ENCODE measurements at places on chromosomes 13 and 19.

DNA sequence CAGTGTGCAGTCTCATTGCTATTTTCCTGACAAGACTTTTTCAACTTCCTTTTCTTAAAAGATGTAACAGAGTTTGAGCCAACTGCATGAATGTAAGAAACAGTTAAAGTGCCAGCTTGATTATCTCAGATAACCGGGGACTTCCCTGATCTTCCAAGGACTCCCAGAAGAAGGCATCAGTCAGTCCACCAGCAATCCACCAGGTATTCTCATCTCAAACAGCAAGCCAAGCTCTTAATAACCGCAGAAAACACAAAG lies 350.1 kb downstream of the LIG4 start:
- DNase-seq, result no peak

DNA sequence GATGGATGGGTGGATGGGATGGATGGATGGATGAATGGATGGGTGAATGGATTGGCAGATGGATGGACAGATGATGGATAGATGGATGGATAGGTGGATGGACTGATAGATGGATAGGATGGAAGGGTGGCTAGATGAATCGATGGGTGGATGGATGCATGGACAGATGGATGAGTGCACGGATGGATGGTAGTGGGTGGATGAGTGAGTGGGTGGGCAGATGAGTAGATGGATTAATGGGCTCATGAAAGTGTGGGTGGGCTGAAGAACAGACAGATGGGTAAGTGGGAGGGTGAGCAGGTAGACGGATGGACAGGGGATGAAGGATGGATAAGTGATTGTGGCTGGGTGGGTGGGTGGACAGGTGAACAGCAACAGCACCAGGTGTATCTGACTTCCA lies 5.7 kb downstream of the SEMA6B start:
- no peak for DNase-seq

- DNase-seq, result no peak
These were observed at the start of gene LACC1 for GRCh38 chr13:43879755-43880181. Gene LACC1, plus strand, starts transcription at chr13:43879904. Its CDS starts 1,082 bp downstream, at chr13:43880986.

DNA sequence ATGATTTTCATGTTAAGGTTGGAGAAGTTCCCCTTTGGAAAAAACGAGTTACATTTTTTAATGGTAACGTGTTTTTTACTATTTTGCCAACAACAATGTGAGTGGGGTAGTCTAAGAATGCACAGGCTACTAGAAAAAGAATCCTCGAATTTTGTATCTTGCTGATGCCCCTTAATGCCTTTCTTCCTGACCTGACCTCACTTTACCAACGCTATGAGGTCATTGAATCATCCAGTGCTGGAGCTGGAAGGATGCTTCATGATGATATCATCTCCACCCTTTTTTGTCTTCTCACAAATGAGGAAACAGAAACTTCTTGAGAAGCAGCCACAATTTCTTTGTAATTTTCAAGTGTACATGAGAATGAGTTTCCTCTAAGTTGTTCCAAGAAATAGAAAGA lies 8.2 kb upstream of the UBL3 start:
- peak; percentile 66 for DNase-seq

DNA sequence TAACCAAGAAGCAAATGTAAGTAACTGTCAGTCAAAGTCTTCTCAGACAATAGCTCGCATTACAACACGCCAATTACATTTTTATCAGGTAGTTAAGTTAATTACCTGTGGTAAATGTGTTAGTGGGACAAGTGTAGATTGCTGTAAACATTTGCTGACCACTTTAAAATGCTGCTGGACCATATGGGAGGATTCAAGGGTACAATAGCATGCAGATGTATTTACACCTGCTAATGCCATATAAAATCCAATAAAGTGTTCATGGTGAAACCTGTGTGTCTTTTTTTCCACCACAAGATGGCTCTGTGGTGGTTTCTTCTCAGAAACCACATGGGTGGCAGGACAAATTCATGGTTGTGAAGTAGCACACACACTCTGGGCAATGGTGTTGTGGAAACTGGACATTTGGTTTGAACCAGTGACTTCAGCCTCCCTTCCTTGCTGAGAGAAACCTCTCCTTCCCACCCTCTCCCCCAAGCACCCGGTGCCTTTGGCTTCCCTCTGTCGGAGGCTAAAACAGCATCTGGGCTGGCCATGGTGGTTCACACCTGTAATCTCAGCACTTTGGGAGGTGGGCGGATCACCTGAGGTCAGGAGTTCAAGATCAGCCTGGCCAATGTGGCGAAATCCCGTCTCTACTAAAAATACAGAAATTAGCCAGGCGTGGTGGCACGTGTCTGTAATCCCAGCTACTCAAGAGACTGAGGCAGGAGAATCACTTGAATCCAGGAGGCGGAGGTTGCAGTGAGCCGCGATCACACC lies 18.1 kb upstream of the GTF3A start:
- DNase-seq, result peak; percentile 62

DNA sequence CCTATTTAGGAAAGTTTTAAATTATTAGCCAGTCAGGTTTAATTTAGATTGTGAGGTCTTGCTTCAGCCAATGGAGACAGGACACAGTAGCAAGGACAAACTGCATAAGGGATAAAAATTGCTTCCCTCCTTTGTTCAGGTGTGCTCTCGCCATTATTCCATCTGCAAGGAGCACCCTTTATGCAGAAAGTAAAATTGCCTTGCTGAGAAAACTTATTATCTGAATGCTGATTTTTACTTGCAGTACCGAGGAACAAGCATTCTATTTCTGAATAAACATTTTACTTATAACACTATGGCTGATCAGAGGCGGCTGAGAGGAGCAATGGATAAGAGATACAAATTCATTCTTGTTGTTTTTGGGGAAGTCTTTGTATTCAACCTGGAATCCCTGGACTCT lies 8.0 kb downstream of the CYP4F22 start:
- DNase-seq, result no peak

DNA sequence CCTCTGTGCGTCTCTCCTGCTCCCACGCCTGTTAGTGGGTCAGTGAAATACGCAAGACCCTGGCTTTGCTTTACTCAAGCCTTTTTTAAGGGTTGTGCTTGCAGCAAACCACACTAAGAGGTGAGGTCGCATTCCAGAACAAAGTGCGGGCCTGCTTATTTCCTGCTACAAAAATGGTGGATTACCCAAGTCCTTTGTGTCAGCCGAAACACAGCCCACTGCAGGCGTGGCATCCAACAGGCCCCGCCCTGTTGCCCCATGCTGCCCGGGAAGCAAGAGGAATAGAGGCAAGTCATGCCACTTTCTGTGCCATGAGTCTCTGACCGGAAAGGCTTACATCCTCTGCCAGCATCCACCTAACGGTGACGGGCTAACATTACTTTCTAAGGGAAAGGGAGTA lies 7.7 kb upstream of the IRS2 start:
- no peak for DNase-seq

GRCh38 chr13:25575562-25575961 lies 203.8 kb downstream of the ATP8A2 start:
- DNase-seq, result no peak

DNA sequence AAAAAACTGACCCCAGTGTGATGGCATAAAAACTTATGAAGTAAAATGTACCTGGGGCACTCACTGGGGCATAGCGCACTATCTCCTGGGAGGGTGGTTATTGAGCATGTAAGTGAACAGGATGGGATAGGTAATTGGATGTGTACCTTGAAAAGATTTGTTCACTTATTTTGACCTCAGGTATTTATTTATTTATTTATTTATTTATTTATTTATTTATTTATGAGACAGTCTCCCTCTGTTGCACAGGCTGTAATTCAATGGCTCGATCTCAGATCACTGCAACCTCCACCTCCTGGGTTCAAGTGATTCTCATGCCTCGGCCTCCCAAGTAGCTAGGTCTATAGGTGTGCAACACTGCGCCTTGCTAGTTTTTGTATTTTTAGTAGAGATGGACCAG lies 5.9 kb upstream of the ZNF626 start:
- DNase-seq, result no peak

DNA sequence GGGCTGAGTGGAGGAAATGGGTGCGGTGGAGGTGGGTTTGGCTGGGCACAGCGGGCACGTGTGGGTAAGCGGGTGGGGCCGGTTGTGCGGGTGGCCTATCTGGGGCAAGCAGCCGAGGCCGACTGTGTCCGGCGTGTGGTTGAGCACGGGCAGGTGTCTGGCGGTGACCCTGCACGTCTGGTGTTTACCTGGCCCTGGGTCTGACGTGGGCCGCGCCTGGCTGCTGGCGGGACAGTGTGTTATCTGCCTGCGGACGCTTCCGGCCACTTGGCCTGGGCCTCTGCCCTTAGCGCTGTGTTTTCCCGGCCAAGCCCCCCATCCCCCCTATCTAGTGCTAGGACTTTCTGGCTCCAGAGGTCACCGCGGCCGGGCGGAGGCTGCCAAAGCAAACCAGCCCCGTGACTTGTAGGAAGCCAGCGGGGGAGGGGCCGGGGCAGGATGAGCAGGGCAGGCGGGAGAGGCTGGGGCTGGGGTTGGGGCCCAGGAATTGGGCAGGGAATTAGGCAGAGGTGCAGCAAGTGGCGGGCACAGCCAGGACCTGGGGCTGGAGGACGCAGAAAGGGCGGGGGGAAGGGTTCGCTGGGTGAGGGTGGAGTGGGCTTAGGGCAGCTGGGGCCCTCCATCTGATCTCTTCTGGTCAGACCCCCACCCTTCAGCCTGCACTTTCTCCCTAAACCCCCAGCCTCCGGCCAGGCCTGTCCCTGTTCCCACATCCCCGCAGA lies 534 bp upstream of the HPN start:
- DNase-seq, result peak; percentile 27

- DNase-seq, result peak; percentile 15
These were observed 3.2 kb downstream of the ZNF230 start for GRCh38 chr19:44005973-44006372.

- DNase-seq, result peak; percentile 66
These were observed 3.0 kb downstream of the HPN start for GRCh38 chr19:35044317-35045117.

GRCh38 chr19:40717325-40717879 lies 490 bp downstream of the ITPKC start:
- no peak for DNase-seq

GRCh38 chr19:15374105-15374651 lies 5.4 kb downstream of the AKAP8 start:
- no peak for DNase-seq

DNA sequence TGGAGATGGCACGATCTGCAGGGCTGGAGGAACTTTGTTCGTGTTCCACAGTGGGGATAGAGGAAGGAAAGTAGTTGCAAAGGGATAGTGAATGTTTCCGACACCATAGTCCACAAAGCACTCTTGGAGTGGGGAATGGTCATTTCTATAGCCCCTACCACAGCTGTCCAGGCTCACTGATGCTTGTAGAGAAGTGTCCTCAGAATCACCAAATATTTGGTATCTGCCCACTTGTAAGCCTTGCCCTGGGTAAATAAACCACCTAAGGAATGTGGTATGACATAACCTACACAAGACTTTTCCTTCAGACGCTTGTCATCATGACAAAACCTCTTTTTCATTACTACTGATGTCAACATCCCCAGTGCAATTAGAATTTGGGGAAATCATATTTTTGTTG lies 686.5 kb upstream of the ARGLU1 start:
- DNase-seq, result no peak

Data from fibroblast of the aortic adventitia (primary cell).